ENCODE measurements at places on chromosomes 6 and 20.
A peak's percentile ranks its signal among the peaks of the same experiment; 100 is the strongest.

DNA sequence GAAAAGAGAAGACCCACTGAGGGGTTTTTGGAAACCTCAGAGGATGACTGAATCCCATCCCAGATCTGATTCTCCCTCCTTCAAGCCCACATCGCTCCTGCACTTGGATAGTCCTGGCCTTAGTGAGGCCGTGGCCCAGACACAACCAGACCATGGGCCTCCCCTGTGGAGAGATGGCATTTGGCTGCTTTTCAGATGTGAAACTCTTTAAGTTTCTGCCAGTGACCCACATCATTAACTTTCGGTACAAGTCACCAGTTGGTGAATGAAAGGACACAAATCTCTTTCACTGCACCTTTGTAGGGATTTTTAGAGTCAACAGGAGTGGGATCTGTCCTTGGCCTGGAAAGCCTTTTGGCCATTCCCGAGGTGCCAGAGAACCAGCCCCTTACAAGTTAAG, 116.6 kb downstream of the SASH1 start:
- no peak for DNase-seq

- no peak for DNase-seq
Observed at GRCh38 chr6:11374036-11375010, 141.9 kb upstream of the NEDD9 start.

DNA sequence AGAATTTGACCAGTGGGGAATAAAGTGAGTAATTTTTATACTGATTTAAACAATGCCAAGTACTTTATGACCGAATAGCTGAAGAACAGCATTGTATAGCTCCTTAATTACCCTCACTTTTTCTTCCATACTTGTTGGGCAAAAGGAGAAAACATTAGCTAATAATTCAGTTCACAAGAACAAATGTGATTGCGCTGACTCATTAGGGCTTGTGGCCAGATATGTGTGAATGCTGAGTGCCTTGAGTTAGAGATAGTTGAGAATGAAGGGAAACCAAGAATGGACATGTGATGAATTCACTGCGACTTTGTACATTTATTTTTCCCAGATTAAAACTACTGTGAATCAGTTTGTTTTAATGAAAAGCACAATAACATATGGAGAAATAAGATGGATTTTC, 669.4 kb downstream of the TFAP2A start:
- DNase-seq: no peak

DNA sequence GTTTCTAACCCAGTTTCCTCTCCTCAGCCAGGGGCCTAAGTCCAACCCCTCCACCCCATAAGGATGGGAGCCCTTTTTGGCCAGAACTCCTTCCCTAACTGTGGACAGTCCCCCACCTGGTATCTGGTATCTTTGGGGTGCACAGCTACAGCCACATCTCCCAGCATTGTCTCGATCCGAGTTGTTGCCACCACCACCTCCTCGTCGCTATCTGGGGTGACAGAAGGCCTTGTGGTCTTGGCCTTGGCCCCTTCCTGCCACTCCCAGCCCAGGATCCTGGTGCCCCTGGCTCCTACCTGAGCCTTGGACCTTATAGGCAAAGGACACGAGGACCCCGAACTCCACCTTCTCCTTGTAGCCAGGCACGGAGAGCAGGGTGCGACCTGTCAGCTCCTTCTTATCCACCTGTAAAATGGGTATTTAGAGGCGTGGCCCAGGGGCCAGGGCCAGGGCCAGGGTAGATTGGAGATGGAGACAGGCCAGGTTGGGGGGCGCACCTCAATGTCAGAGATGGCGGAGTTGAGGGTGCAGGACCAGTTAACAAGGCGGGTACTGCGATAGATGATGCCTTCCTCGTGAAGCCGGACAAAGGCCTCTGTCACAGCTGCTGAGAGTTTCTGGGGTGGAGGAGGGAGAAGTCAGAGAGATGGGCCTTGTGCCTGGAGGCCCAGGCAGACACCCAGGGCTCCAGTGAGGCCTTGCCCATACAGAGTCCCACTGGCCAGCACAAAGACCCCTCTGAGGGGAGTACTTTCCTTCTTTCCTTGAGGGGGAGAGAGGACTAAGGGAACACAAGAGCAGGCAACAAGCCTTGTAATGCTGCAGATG, 7.2 kb upstream of the VWA7 start:
- no peak for DNase-seq

DNA sequence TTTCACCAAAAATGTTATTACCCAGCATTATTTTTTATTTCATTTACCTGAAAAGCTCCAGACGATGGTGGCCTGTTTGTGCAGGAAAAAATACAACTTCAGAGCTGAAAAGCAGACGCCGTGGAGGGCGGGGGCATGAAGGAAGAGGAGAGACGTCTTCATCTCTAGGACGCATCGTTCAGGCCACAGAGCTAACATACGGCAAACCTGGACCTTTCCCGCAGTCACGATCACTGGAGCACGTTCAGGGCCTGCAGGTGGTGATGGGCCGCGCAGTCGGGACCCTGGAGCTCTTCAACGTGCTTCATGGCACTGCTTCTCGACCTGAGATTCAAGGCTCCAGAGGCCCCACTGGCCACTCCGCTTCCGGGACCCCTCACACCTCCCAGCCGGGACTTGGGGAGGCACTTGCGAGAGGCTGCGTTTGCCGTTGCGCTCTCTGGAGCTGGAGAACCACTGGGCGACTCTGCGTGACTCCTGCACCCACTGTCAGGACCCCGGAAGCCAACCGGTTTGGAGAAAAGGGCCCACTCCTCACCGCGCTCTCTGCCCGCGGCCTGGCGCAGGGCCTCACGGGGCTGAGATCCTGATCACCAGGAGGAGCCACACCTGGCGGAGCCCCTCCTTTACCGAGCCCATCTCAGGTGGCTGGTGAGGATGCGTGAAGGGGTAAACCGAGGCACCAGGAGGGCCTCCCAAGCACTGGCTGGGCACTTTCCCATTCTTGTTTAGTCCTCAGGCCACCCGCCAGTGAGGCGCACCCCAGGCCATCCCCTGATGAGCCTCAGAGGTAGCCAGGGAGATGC, 164.4 kb upstream of the AFDN start:
- DNase-seq: no peak

DNA sequence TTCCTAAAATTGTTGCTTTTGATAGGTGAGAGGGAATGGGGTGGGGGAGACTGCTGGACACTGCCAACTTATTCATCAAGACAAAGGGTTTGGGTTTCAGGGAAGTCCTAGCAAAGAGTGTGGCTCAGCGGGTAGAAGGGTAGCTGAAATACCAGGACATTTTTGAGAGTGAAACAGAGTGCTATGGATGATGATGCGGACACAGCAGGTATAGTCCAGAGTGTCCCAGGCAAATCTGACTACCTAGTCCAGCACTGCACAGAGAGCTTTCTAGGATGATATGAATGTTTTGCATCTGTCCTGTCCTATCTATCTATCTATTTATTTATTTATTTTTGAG, 154.3 kb downstream of the BCAS1 start:
- no peak for DNase-seq

- DNase-seq: no peak
Observed at GRCh38 chr6:106253172-106253571, 72.4 kb downstream of the ATG5 start.

DNA sequence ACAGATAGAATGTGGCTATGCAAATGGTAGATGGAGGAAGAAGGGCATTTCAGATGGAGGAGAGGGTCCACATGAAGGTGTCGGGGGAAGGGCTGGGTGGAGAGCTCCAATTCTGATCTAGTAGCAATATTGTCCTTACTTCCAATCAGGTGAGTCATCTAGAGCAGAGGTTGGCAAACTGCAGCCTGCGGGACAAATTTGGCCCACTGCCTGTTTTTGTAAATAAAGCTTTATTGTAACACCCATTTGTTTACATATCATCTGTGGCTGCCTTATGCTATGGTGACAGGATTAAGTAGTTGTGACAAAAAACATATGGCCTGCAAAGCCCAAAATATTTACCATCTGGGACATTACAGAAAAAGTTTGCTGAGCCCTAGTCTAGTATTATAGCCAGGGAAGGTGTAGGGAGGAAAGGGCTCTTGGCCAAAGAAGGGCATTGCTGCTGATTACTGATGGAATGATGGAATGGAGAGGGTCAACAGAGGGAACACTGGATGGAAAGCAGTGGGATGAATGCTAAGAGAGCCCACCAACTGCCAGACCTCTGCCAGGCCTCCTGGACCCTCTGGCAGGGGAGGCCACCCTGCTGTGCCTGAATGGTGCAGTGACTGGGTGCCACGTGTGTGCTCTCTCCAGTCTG, 79.8 kb downstream of the SLC22A23 start:
- no peak for DNase-seq

GRCh38 chr6:43737272-43738081, 32.5 kb upstream of the VEGFA start:
- no peak for DNase-seq

GRCh38 chr6:70502484-70502883, 64.2 kb upstream of the SDHAF4 start:
- DNase-seq: no peak

GRCh38 chr6:39765508-39766065, 26.6 kb upstream of the DAAM2 start:
- no peak for DNase-seq

- no peak for DNase-seq
Observed at GRCh38 chr6:147417954-147418353, 90.5 kb upstream of the SAMD5 start.

- DNase-seq: no peak
Observed at GRCh38 chr20:32359633-32360332, 1.7 kb downstream of the ASXL1 start.

GRCh38 chr6:103505155-103505518, 1354.6 kb downstream of the HACE1 start:
- no peak for DNase-seq

DNA sequence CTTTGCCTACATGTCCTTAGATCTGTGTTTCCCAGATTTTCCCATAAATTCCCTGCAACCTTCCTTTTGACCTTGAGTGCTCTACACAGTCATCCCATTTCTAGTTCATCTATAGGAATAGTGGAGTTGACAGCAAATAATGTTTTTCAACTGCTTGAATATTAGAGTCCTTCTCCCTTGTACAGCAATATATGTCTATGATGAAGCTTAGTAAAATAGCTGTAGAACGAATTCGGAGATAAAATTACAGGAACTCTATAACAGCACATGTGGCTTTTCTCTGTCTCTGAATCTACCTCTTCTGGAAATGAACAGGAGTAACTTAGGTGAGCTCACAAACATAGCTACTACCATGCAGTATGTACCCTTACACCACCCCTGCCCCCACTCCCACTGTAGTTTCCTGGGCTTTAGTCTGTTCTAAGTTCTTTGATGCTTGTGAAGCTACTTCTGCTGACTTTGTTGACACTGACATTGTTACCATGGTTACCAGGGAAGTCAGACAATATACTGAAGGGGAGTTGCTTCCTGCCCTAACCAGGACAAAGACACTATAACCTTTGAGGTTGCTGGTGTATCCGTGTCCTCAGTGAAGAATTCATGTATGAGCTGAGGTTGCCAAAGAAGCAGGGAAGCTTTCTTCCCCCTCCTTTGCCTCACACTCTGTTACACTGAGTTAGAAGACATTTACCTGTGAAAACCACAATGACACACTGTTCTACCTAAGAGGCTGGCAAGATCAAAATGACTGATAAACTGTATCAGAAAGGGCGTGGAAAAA, 35.8 kb upstream of the SHLD1 start:
- peak; percentile 51 for DNase-seq

DNA sequence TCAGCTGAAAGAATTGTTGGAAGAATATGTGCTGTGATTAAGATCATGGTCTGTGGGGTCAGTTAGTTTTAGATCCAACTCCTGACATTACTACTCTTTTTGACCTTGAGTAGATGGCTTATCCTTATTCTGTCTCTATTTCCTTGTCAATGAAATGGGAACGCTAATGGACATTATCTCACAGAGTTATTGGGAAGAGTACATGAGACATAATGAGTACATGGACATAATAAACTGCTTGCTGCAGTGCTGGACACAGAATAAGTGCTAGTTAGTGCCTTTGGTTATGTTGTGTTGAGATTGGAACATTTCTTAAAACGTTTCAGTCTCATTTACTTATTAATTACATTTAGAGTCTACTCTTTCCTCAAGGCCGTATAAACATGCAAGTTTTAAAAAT, 42.6 kb downstream of the MAPK14 start:
- no peak for DNase-seq

- DNase-seq: no peak
Observed at GRCh38 chr6:39018103-39018502, 30.5 kb upstream of the GLP1R start.

- DNase-seq: no peak
Observed at GRCh38 chr6:145784683-145785082, 29.9 kb downstream of the FBXO30 start.

- DNase-seq: no peak
Observed at GRCh38 chr20:48803176-48804053, 24.4 kb downstream of the PREX1 start.

- DNase-seq: no peak
Observed at GRCh38 chr6:169955731-169956437, 204.5 kb downstream of the ERMARD start.

- DNase-seq: no peak
Observed at GRCh38 chr6:3094815-3095214, 23.7 kb upstream of the BPHL start.

DNA sequence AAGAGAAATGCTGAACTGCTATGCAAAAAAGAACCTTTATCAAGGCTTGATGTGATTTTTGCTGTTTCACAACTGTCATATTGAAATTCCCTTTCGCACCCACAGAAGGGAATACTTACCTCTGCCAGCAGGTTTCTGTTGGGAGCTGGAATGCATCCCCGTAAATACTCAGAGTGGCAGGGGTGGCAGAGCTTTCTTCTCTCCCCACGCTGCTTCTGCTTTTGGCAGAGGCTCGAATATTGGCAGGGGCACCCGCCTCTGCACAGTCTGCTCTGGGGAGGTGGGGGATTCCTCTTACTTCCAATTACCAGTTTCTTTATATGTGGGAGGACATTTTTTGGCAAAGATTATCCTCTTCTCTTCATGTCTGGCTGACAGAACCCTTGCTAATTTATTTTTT, 28.4 kb downstream of the TMEM200A start:
- DNase-seq: no peak

DNA sequence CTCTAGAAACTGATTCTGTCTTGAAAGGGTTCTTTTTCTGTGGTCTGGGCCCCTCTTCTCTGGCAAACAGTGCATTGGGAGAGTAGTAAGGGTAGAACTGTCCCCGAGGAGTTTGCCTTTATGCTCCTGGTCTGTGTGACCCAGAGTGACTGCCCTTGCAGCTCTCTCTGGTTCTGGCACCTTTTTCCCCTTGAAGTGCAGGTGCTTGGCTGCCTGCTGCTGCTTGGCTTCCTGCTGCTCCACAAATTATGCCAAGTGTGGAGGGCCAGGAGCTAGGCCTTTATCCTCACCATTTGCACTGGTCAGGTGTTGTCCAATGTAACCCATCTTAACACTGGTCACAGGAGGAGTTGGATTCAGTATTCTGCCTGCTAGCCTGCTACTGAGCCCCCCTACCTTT, 11.2 kb downstream of the KIZ start:
- no peak for DNase-seq

Data from activated CD4-positive, CD25-positive, alpha-beta regulatory T cell treated with anti-CD3 and anti-CD28 coated beads, Interleukin-2, amount 50 U/mL, for 16 hours (primary cell).